GM12891 (cell line): ENCODE measurements at places on chromosomes 4 and X.
A peak's percentile ranks its signal among the peaks of the same experiment; 100 is the strongest.

DNA sequence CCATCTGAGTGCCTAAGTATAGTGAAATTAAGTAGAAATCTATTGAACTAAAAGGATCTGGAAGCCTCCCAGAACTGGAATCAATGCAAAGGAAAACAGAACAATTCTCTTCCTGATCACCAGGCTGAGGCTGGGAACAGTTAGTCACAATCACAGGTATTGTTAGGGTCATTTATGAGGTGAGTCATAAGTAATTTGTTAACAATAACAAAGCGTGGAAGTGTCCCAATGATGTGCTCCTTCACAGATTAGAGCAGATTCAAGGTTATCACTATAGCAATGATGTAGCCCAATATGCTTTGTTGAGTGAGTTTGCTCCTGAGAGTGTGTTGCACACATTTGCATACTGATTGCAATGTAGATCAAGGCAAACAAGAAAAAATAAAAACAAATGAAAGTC, 228.1 kb downstream of the ZNF674 start:
- no peak for DNase-seq

DNA sequence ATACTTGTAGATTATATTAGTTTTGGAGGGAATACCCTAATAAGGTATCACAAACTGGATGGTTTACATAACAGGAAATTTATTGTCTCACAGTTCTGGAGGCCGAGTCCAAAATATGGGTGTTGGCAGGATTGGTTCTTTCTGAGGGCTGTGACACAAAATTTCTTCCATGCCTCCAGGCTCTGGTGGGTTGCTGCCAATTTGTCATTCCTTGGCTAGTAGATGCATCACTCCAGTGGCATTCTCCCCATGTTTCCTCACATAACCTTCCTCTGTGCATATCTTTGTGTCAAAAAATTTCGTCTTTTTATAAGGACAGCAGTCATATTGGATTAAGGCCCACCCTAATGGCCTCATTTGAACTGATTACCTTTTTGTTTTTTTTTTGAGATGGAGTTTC, 49.3 kb downstream of the APELA start:
- DNase-seq = no peak

GRCh38 chr4:5760936-5761480, 50.0 kb downstream of the EVC start:
- no peak for DNase-seq

DNA sequence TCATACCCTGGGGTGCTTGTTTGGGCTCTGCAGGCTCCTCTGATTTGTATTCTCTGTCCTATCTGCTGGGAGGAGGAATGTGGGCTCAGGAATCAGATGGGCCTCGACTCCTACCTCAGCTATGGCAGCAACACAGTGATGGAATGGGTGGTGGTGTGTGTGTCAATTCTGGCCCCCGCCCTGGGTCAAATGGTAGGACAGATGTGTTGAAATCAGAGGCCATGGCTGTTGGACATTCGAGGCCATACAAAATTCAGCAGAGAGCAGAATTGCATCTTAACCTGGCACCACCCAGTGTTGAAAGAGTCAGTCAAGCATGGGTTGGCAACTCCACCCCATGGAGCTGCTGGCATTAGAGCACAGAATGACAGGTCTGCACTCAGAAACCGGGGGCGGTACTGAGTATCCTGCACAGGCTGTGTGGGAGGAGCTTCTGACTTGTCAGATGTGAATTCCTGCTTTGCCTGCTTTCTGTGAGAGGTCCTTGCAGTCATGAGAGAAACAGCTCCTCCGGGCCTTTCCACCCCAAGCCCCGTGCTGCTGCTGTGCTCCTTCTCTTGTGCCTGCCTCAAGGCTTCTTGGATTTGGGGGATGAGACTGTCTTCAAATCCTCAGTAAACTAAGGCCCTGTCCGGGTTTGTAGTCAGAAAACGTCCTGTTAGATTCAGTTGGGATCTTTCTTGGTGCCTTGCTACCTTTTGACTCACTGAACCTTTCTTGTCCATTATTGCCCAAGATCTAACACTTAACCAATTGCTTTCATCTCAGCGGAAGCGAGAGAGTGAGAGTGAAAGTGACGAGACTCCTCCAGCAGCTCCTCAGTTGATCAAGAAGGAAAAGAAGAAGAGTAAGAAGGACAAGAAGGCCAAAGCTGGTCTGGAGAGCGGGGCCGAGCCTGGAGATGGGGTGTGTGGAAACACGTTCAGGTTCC, 13.0 kb downstream of the DKC1 start:
- DNase-seq = no peak

- no peak for DNase-seq
Measured at GRCh38 chr4:3349116-3349515, 56.3 kb downstream of the RGS12 start.

DNA sequence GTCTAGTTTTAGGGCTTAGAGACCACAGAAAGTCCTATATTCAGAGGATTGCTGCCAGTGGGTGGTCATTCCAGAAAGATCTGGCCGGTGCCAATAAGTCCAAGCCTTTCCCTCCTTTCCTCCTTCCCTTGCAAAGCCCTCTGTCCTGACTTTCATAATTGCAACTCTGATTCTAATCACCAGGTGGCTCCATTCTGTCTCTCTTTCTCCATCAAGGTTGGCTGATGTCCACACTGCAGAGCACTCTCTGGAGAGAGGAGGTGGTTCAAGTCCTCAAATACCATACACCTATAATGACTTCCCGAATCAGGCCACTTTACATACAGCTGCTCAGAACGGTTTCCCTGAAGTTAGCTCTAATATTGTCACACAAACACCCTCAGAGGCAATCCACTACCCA, 22.4 kb upstream of the ARMCX4 start:
- no peak for DNase-seq

DNA sequence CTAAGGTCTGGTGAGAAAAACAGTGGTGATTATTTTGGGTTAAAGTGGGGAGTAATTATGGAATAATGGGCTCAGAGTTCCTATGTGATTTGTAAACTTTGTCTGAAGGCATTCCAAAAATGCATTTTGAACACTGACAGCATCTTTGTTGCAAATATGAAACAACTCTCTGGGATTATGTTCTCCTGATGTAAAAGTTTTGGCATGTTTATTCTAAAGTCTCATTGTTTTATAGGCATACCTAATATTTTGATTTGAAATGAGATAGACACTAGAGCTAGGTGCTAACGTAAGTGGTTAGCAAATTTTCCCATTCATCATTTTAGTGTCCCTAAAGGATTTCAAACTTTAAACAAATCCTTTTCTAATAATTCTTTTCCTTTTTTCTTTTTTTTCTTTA, 140.9 kb upstream of the ANXA3 start:
- DNase-seq = no peak

DNA sequence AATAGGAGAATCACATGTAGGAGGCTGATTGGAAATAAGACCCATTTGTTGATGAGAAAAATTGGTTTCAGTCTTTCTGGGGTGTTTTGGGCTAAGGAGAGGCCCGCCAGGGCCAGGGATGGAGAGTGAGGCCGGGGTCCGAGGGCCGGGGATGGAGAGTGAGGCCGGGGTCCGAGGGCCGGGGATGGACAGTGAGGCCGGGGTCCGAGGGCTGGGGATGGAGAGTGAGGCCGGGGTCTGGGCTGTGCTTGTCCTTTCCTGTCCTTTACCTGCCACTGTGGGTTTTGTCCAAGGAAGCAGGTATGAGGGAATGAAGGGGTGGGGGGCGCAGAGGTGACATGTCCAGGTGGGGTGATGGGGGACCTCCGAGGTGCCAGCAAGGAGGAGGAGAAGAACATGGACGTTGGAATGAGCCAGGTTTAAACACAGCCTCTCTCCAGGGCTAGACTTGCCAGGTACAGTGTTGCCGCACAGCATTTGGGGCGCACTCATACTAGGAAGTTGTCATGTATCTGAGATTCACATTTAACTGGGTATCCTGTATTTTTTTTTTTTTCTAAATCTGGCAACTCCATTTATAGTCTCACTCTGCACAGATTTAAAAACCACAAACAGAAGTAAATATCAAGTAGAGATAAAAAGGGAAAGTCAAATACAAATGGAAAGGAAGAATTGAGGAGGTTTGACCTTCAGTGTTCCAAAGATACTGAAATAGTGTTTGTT, 8.8 kb downstream of the RGS12 start:
- no peak for DNase-seq

DNA sequence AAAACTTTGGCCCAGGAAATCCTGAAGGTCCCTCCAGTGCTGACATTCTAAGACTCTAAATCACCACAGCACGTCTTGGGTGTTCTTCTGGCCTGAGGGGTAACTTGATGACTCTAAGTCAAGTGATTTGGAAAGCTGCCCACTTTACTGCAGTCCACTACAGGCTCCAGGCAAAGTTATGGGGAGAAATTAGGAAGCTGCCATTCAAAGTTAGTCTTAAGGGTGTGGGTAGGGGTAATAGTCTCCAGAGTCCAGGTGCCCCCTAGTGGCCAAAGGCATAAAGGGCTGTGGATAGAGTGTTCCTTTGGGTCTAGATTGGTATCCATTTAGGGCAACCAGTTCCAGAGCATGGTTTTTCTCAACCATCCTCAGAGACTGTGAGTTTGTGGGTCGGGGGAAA, 38.7 kb upstream of the SLC16A2 start:
- peak; percentile 7 for DNase-seq

- DNase-seq = no peak
Measured at GRCh38 chr4:120517966-120518365, 404.6 kb downstream of the PRDM5 start.

- no peak for DNase-seq
Measured at GRCh38 chr4:138223231-138223910, 18.8 kb downstream of the SLC7A11 start.

- DNase-seq = no peak
Measured at GRCh38 chrX:112197840-112198239, 115.3 kb upstream of the TRPC5 start.

DNA sequence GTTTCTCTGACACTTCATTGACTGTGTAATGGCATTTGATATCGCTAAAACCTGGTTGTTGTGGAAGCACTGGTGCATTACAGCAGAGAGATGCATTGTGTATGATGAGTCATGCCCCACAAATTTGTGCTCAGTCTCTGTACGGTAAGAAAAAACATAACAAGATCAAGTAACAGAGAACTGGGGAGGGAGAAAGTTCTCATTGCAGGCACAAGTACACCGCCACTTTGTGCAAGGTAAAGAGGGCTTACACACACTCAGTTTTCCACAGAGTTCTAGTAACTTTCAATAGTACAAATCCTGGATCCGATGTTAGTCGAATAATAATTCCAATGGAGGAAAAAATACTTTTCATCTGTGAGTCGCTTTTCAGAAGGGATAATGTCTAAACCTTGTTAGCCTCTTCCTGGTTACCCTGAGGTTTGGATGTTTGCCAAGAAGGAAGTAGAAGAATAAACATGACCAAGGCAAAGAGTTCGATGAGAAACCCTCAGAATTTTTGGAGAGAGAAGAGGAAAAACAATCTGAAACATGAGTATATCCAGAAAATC, 512.5 kb upstream of the SLIT2 start:
- no peak for DNase-seq

DNA sequence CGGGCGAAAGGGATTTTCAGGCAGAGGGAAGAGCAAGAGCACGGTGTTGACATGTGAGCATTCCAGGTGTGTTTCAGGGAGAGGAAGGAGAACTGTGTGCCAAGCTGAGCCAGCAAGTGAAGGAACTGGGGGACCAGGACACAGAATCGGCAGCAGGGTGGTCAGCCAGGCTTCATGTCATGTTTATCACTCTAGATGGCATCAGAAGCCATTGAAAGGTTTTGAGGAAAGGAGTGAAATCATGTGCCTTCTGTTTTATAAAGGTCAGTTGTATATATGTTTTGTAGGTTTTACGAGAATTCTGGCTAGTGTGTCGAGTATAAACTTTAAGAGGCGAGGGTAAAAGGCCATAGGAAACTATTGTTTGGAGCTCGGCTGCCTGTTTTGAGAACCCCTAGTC, 682.3 kb downstream of the TRIML1 start:
- DNase-seq = no peak

DNA sequence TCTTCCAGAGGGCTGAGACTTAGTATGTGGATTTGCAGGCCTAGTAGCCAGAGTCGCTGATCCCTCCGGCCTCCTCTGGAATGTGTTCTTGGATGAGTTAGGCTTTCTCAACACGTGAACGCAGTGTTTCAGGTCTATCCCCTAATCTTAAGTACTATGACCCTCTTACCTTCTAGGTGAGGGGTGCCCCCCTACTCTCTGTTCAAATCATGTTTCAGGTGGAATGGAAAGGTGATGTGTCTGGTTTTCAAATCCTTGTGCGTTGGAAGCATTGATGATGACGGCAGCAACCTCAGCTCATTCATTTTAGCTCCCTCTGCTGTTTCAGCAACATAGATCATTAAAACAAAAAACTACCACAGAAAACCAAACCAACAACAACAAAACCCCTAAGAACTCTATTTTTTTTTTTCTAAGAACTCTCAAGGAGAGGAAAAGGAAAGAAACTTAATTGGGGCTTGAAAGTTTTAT, 56.4 kb downstream of the RWDD4 start:
- no peak for DNase-seq

DNA sequence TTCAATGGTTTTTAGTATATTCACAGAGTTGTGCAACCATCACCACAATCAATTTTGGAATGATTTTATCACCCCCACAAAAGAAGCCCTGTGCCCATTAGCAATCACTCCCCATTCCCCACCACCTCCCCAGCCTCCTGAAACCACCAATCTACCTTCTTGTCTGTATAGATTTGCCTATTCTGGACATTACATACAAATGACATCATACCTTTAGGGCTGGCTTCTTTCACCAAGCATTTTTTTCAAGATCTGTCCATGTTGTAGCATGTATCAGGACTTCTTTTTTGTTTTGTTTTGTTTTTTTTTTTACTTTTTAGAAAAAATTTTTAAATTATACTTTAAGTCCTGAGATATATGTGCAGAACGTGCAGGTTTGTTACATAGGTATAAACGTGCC, 108.1 kb downstream of the RTL9 start:
- DNase-seq = no peak

- no peak for DNase-seq
Measured at GRCh38 chr4:88860586-88860985, 163.0 kb upstream of the NAP1L5 start.

DNA sequence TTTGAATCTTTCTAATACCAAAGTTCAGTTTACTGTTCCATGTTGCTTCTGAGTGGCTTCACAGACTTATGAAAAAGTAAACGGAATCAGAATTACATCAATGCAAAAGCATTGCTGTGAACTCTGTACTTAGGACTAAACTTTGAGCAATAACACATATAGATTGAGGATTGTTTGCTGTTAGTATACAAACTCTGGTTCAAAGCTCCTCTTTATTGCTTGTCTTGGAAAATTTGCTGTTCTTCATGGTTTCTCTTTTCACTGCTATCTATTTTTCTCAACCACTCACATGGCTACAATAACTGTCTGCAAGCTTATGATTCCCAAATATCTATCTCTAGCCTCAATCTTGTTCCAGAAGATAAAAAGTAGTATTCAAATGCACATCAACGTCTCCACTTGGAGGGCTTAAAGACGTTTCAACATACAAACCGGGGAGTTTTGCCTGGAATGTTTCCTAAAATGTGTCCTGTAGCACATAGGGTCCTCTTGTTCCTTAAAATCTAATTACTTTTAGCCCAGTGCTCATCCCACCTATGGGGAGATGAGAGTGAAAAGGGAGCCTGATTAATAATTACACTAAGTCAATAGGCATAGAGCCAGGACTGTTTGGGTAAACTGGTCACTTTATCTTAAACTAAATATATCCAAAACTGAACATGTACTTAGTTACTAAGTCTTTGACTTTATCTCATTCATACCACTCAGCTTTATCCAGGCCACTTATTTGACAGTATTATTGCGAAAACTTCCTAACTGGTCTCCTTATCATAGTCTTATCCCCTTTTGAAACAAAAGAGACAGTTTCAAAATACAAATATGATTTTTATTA, 3.6 kb upstream of the AFP start:
- DNase-seq = no peak
